NCI-H1092 (cell line): ENCODE measurements at places on chromosomes 6 and 20.

- no peak for DNase-seq
Measured at GRCh38 chr20:57682184-57683101, 27.4 kb downstream of the PMEPA1 start.

- no peak for DNase-seq
Measured at GRCh38 chr20:44166477-44166876, 20.5 kb downstream of the JPH2 start.

DNA sequence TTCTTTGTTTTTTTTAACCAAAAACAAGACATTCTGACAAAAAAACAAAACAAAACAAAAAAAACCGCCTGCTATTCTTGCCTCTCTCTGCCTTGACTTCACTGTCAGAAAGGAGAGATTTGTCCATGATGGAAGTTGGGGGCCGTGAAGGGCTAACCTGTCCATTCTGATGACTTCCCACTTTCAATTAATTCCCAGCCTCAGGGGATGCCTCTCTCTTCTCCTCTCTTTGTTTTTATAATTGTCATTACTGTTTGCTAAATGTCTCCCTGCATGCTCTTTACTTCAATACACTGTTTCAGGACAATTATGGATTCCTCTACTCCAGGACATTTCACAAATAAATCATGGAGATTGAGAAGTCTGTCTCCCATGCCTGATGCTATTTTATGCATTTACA is 130.5 kb upstream of the CNR1 start:
- DNase-seq = no peak

GRCh38 chr6:52305948-52306767 is 21.6 kb upstream of the MCM3 start:
- no peak for DNase-seq

- no peak for DNase-seq
Measured at GRCh38 chr6:43828711-43829110, 58.7 kb downstream of the VEGFA start.

DNA sequence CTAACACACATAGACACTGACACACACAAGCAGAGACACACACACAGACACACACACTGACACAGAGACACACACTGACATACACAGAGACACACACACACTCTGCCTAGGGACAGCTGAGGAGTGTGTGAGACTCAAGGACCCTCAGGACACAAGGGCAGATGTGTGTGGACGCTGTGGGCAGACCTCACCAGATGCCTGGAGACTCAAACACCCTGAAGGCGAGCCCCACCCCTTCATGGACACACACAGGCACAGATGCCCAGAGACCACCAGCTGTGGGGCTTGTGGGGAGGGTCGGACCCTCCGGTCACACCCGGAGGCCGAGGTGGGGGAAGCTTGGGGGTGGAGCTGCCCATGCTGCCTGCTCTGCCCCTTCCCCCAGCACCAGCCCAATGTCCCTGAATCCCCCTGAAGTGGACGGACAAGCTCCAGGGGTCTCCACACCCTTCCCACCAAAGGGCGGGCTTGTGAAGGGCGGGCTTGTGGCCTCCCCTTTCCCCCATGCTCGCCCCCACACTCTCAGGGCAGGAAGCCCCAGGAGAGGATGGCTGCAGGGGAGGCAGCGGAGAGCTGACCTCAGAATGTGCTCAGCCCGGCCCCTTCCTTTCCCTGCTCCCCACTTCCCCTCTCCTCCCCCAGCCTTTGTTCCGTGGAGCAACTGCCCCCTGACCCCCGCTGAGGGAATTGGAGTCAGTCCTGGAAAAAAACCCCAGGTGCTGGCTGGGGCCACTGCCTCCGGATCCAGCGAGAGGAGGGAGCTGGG is 13.9 kb upstream of the ABHD16B start:
- no peak for DNase-seq

GRCh38 chr6:114063956-114064355 is 93.0 kb upstream of the HDAC2 start:
- no peak for DNase-seq

DNA sequence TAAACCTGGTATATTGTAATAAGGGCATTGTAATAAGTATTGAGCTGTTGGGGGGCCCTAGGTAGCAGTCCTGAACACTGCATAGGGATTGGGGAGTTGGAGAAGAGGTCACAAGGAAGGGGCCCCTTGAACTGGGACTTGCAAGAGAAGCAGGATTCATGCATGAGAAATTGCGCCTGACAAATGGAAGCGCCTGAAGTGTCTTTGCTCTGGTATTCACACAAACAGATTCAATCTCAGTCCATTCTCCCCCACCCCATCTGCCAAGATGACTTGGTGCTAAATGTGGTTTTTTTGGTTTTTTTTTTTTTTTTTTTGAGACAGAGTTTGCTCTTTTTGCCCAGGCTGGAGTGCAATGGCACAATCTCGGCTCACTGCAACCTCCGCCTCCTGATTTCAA is 87.1 kb downstream of the CAP2 start:
- no peak for DNase-seq

DNA sequence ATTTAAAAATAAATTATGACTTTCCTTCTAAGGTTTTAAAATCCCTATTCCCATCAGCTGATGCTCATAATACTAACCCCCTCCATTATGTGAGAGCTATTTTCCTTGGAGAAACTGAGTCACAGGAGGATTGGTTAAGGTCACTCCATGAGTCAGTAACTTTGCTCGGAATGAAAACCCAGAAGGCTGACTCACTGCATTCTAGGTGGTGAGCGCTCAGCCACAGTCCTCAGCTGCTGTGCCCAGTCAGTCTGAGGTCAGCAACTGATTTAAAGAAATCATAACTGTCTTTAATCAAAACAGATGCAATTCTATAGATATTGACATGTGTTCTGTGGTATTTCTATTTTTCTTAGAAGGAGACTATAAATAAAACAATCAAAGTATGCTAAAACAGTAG is 359.2 kb downstream of the GJA1 start:
- DNase-seq = no peak

- DNase-seq = no peak
Measured at GRCh38 chr6:17758119-17758518, 51.4 kb upstream of the NUP153 start.

- DNase-seq = no peak
Measured at GRCh38 chr20:112396-112795, 24.9 kb downstream of the DEFB125 start.

GRCh38 chr20:37566590-37567330 is 39.1 kb upstream of the BLCAP start:
- no peak for DNase-seq

- no peak for DNase-seq
Measured at GRCh38 chr6:52522151-52522626, 54.7 kb downstream of the TRAM2 start.

DNA sequence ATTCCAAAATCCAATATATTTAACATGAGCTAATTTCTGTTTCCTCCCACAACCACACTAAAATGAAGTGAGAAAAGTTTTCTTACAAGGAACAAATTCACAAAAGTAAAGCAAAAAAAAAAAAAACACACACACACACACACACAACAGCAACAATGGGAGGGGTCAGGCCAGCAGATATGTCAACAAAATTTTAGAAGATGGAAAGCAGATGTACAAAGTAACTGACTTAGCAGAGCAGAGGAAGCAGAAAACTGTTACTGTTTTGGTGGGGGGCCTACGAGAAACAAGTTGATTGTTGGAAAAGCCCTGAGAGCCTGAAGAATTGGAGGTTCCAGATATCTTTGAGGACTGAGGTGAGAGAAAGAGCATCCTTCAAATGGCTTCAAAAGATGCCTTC is 11.7 kb downstream of the EPB41L2 start:
- no peak for DNase-seq
